ENCODE measurements at places on chromosomes 16 and 17.

DNA sequence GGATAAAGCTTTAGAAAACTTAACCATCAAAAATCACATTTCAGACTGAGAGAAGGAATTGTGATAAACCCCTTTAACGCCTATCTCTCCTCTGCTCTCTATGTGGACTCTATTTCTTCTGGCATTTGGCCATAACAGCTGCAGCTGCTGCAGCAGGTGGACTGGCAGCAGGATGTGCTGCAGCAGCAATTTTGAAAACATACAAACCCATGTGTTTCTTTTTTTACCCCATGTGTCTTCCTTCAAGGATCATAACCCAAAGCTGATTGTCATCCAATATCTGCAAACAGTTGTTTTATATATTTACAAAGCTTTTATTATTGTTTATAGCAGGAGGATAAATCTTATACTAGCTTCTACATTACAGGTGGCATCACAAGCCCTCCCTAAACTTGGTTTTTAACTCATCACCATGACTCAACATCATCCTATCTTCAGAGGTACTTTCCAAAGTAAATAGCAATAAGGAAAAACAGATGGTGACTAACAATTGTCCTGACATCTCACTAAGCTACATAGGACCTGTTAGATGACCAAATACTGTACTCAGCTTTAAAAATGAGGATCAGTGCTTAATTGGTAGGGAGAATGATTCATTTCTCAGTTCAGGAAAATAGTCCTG, 14.5 kb upstream of the KRTAP9-2 start:
- DNase-seq: no peak

- DNase-seq: peak; percentile 18
Observed at GRCh38 chr16:49528060-49528865, 154.7 kb downstream of the C16orf78 start.

GRCh38 chr17:81348097-81349055, 46.9 kb upstream of the BAHCC1 start:
- no peak for DNase-seq

DNA sequence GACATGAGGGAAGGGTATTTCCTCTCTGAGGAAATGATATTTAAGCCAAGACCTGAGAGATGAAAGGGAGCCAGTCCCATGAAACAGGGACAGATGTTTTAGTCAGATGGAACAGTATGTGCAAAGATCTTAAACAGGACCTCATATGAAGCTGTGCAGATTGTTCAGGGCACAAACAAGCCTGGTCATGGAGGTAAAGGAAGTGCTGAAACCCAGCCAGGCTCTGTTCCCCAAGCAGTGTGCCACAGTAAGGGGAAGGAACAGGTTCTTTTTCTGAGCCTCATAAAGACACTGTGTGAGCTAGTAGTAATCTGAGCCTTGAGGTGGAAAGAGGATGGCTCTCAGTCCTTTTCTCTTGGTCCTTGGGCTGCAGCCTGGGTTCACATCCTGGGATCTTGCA, 159.9 kb downstream of the ANKFN1 start:
- DNase-seq: no peak

- DNase-seq: no peak
Observed at GRCh38 chr17:68356520-68356919, 65.2 kb downstream of the ARSG start.

DNA sequence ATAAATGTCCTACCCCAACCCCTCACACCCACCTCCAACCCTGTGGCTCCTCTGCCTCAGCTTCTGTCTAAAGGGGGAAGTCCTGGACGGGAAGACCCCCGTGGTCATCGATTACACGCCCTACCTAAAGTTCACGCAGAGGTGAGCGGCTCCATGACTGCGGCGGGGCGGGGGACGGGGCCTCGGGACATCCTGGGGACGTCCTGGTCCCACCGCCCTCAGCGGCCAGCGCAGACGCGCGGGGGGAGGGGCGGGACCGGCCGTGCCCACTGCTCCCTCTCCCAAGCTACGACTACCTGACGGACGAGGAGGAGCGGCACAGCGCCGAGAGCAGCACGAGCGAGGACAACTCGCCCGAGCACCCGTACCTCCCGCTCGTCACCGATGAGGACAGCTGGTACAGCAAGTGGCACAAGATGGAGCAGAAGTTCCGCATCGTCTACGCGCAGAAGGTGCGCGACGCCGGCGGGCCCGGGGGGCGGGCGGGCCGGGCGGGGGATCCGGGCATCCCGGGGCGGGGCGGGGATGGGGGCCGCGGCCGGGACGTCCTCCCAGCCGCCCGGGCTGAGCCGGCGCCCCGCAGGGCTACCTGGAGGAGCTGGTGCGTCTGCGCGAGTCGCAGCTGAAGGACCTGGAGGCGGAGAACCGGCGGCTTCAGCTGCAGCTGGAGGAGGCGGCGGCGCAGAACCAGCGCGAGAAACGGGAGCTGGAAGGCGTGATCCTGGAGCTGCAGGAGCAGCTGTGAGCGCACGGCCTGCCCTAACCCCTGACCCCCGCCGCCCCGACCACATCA, 6.7 kb downstream of the RUNDC3A start:
- peak; percentile 37 for DNase-seq

DNA sequence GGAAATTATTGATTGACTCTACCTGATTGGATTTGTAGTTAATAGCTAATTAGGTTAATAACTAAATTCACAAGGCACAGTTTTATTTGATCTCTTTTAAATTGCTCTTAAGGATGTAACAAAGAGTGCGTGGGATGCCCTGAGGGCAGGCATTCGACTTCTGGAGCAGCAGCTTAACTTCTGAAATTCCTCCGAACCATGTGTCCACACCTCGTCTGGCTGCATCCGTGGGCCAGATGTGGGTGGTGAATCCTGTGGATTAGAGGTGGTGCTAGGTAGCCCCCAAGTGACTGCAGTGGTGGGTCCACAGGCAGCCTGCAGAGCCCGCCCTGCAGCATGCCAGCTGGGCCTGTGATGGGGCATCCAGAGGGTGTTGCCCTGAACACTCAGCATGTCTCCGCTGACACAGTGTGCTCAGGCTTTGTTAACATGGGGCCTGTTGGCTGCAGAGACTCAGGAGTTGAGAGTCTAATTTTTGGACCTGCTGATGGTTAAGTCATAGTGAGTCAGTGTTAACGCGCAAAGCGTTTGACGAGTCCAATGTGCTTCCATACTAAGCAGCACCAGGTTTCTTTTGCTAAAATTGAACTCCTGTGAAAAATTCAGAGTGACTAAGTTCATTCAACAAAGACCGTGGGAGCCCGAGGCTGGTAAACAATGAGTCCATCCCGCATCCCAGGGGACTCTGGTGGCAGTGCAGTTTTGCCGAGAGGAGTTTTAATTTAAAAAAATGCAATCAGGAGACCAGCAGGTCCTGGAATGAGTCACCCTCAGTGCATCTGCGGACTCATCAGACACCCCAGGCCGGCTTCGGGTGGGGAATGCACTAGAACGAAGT, 3.8 kb upstream of the NPB start:
- DNase-seq: peak; percentile 43

DNA sequence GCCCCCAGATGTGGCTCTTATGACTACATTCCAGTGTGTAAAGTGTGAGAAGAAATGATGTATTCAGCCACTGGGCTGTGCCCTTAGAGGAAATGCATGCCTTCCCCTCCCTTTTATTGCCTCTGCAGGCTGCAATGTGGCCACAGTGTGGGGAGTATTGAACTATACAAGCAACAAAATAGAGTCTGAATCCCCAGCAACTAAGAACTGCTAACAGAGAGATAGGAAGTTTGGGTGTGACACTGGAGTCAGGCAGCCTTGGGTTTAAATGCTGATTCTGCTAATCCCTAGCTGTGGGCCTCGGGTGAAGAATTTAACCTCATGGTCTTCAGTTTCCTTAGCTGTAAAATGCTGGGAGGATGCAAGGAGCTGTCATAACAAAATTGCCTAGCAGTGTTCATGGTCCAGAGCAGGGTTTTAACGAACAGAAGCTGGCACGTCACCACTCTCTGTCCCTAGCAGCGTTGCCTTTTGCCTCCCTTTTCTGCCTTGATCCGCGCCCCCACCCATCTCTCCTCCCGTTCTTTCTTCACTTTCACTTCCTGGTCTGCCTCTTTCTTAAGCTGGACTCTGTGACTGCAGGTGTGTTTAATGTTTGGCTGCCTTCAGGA, 50.3 kb downstream of the KPNA2 start:
- no peak for DNase-seq

DNA sequence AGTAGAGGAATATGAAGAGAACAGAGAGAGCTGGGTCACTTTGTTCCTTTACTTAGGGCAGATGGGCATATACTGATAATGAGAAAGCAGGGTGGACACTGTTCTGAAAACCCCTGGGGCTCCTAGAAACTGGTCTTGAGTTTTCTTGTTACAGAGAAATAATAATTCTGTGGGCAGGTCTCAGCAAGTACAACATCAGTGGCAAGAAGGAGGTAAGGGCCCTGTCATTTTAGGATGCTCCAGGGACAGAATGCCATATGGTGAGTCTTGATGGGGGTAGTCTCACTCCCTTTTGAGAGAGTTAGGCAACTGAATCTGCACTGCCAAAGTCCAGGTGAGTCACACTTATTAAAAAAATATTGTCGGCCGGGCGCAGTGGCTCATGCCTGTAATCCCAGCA, 102.3 kb downstream of the KCNJ2 start:
- DNase-seq: no peak

DNA sequence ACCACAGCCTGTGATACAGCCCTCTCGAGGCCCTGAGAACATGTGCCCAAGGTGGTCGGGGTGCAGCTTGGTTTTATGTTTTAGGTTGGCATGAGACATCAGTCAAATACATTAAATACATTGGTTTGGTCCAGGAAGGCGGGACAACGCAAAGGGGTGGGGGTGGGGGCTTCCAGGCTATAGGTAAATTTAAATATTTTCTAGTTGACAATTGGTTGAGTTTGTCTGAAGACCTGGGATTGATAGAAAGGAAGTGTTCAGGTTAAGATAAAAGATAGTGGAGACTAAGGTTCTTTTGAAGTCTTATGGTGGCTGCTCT, 1.2 kb upstream of the ZKSCAN2 start:
- DNase-seq: no peak

GRCh38 chr17:58311429-58311894, 17.1 kb downstream of the TSPOAP1 start:
- DNase-seq: no peak

GRCh38 chr17:30793282-30793977, 31.1 kb downstream of the CRLF3 start:
- no peak for DNase-seq

DNA sequence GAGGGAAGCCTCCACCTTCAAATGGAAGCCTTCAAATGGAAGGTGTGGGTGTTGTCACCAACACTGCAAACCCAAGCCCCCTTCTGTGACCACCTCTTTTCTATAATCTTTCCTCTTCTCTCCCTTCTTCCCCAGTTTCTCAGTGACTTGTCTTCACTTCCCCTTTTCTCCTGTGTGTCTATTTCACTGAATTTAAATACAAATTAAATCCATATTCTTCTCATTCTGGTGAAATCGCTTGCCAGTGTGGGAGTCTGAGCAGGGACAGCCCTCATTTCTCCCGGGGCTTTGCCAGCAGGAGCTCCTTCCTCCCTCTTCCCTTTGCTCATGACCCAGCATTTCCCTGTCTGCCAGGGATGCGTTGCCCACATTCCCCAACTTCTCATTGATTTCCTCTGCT, 6.4 kb upstream of the ITGAX start:
- DNase-seq: no peak

DNA sequence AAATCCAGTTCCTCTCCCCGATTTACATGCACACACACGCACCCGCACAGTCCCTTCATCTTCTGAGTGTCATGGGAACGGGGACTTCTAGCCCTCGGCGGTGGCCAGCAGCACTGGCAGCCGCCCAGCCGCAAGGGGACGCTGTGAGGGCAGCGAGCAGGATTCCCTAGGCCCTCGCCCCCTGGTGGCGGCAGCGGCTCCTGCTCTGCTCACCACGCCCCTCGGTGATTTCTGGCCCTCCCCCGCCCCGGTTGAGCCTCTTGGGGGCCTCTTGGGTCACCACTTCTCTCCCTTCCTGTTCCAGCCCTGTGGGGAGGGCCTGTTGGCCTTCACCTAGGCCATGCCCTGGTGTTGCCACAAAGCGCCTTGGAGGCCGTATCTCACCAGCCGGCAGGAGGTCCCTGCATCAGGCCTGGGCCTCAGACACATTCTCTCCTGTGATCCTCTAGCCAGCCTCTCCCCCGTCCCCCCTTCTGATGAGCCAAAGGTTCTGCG, 75.2 kb upstream of the KSR1 start:
- DNase-seq: peak; percentile 62

DNA sequence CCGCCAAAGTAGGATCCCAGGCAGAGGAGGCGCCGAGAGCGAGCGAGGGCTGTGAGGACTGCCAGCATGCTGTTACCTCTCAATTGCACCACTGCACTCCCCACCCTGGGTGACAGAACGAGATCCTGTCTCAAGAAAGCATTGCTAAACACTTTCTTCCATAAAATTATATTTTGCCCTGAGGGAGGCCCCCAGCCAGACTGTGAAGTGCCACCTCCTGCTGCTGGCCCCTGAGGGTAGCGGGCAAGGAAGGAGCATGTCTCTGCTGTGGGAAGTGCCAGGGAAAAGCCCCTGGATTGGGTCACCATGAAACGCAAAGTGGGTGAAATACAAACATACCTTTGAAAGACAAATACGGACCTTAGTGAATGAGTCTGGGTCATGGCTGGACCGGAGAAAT, 78.0 kb upstream of the AMZ2 start:
- no peak for DNase-seq

GRCh38 chr17:74152591-74153455, 50.7 kb upstream of the RPL38 start:
- peak; percentile 49 for DNase-seq

DNA sequence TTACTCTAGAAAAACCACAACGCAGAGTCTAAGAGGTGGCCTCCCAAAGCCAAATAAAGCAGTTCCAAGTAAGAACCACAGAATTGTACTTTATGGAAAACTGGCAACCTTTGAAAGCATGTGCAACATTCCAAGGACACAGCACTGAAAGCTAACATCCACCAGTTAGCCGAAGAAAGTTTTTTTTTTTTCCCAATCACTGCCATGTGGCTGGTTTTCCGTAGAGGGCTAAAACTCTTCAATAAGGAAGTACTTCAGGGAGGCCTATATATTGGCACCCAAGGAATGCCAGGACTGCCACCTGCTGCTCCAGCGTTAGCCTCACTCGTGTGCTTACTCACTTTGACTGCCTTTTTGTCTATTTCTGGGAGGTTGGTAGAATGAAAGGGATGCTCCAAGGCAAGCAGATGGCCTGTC, 25.2 kb downstream of the CEP95 start:
- DNase-seq: no peak

GRCh38 chr16:64617836-64618476, 503.9 kb downstream of the CDH11 start:
- no peak for DNase-seq

DNA sequence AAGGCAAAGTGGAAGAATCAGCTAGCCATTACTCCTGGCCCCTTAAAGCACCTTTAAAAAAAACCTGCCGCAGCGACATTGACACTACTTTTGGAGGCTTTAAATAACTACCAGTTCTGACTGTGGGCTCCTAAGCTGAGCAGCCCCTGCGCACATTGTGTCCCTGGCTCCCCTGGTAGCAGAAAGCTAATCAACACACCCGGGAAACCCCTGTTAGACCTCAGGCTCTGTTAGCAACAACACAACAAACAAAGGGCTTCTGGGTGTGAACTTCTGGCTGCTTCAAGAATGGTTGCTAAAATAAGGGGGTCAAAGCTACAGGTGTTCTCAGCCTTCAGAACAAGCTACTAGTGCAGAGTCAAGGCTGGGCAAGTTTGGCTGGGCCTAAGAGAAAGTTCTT, 83.6 kb downstream of the TMEM100 start:
- DNase-seq: no peak

Measured in cardiac muscle cell (in vitro differentiated cells and primary cell).